ENCODE measurements at places on chromosomes 11 and 22.

DNA sequence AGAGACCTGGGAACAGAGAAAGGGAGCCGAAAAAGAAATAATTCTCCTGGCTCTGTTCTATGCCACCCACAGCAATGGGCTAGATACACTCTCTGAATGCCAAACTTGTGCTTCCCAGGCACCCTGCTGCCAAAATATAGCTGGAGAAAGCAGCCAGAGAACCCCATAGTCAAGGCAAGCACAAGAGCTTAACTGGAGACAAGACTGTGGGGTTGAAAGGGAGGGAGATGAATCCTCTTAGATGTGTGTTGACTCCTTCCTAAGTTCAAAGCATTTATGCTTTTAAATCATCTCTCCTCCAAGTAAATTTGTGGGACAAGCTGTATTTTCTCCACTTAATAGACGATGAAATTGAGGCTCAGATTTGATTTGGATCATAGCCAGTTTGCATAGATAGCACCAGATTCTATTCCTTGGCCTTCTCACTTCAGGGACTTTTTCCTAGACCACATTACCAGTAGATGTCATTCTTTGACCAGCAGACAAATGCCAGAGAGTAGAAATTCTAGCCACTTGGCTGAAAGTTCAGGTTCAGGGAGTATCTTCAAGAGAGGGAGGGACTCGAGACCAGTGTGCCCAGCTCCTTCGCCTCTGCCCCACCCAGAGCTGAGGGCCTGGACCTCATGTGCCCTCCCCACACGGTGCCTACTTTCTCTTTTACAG, 16.5 kb upstream of the ETS1 start:
- DNase-seq: peak; percentile 25

GRCh38 chr11:95780544-95780943, 9.0 kb downstream of the FAM76B start:
- no peak for DNase-seq

DNA sequence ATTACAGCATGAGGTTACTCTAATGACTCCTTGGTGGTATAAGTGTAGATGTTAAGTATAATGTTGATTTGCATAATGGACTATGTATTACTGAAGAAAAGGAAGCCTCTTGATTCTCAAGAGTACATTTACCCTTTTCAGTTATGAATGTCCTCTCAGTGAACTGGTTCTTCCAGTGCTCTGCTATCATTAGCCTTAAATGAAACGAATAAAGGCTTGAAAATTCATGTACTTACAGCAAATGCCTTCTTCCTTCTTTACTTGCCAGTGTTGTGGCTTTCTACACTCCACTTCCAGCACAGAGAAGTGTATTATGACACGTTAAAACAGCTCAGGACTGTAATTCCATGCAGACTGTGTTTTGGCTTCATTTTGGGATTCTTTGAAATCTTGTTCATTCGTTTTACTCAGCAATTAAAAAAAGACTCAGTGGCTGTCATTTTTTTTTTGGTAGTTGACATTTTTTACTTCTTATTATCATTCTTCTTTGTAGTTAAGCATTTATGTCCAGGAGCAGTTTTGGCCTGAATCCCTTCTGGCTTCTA, 96.9 kb downstream of the MTMR3 start:
- no peak for DNase-seq

DNA sequence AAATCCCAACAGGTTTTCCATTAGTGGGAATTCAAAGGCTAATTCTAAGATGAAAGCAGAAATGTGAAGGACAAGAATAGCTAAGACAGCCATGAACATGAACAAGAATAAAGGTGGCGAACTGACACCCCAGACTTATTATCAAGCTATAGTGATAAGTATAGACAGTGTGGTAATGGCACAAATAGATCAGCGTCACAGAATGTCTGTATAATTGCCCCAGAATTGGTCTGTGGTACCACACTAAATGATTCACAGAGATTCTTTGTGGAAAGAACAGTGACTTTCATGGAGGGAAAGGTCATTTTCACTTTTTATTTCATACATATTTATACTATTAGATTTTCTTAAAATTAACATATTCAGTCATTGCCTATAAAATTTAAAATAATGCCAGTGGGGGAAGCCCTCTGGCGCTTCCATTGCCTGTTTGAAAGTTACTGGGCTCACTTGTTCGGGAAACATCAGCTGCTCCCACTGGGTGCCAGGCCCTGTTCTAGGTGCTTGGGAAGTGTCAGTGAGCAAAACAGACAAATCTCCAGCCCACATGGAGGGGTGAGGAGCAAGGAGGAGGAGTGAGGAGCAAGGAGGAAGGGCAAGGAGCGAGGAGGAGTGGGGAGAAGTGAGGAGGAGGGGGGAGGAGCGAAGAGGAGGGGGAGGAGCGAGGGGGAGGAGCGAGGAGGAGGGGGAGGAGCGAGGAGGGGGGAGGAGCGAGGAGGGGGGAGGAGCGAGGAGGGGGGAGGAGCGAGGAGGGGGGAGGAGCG, 11.3 kb upstream of the NLRP6 start:
- peak; percentile 48 for DNase-seq

DNA sequence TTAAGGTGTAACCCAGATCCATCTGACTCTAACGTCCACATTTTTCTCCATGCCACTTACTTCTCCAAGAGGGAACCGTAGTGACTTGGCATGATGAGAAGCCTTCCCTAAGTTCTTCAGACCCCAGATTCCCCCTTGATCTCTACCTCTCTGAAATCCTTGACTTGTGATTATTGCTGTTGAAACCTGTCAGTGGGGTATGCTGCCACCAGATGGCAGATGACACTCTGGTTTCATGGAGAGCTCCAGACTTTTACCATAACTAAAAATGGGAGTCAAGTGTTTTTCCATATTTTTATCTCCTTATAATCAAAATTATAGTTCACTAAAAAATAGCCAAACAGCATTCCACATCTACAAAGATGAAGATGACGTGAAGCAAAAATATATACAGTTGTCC, 504.2 kb downstream of the SOX6 start:
- DNase-seq: no peak

- DNase-seq: peak; percentile 1
Measured at GRCh38 chr11:8593935-8594909, at the start of gene STK33. Gene STK33 (minus strand): TSS chr11:8594228. CDS start chr11:8474905, 119,323 bp downstream.

DNA sequence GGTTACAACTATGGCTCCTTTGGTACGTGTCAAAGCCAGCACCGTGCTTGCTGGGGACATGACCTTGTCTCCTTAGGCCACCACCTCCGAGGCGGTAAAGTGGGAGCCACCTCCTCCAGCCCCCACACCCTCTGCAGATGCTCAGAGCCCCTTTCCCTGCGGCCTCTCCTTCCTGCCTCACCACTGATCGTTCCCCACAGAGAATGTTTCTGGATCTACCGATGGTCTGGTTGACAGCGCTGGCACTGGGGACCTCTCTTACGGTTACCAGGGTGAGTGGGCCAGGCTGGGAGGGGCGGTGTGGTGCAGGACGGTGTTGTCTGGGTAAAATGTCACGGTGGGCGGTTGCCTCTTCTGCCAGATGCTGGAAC, 8.9 kb downstream of the SIDT2 start:
- no peak for DNase-seq
